Tibial nerve (tissue), 4 donors: ENCODE measurements at places on chromosomes 7 and 10. TPM values are rescaled to one million over a fixed set of nuclear protein-coding genes. Genes with fewer than 3 reads are reported as not detected.

Gene HOXA5
- total RNA-seq = 25.9 TPM

Gene PDK4
- 939 TPM for total RNA-seq

Gene FAM20C
- 44.2 TPM for total RNA-seq

Gene CYP3A5
- total RNA-seq = 3.9 TPM

Gene ELOVL3
- not detected for total RNA-seq

Gene HOXA11
- total RNA-seq = 8.6 TPM
